ENCODE measurements at places on chromosomes 6 and 20. TPM values are rescaled to one million over a fixed set of nuclear protein-coding genes. Genes with fewer than 3 reads are reported as not detected.

The CNR1 gene
- total RNA-seq = not detected

The CLPSL2 gene
- not detected for total RNA-seq

The PRELID3B gene
- 83.8 TPM for total RNA-seq

The TBC1D32 gene
- total RNA-seq = 5.7 TPM

The MEP1A gene
- not detected for total RNA-seq

The CTCFL gene
- not detected for total RNA-seq

The SLC13A3 gene
- 3.1 TPM for total RNA-seq

Measured in foreskin keratinocyte (primary cell).